ENCODE measurements at places on chromosomes 3 and 15.

DNA sequence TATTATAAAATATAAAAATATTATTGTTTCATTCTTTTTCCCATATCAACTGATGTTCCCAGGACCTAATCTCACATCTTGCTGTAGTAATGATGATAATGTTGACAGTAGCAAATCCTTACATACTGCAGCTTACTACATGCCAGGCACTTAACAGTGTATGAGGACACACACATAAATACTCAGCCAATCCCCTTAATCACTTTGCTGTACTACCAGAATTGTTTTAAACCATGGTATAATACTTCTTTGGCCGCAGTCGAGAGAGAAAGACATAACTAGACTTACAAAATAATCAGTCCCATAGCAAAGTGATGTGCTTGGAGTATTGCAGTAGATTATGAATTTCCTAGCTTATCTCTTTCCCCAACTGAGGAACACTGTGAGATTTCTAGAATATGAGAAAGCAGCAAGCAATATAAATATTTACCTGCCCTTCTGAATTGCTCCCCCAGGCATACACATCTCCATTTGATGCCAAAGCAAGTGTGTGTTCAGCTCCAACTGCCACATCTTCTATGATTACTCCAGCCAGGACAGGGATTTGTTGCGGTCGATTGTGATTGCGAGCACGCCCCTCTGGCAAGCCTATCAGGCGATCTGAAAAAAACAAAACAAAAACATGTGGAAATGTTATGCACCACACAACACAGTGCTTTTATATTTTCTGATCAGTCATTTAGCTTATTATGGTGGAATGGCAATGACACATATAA, 33.0 kb downstream of the FBXL22 start:
- DNase-seq, result no peak

- DNase-seq, result no peak
Measured at GRCh38 chr3:101851850-101852714, 2.8 kb downstream of the NFKBIZ start.

DNA sequence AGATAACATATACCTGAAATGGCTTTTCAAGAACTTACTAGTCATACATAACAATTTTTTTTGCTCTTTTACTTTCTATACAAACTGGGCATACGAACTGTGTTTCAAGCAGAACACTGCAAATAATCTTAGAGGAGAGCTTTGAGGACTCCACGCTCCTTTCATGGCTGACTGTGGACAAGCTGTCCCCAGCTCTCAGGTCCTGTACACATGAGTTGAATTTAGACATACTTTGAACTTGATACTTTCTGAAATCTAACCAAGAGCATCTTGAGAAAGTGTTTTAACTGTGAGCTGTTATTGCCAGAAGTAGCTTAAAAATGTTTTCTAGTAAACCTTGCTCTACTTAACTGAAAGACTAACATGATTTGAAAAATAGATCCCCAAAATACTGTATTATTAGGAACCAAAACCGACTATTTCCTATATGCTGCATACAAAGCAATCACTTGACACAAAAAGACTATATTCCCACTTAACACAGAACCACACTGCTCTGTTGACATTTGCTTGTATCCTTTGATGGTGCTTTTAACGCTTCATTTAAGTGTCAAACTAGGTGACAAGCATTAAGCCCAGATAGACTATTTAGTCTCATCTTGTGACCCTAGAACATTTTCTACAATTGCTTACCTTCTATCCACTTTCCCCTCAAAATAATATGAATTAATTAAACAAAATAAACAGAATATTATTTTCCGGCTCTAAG, 755.8 kb downstream of the ROBO1 start:
- DNase-seq, result no peak

GRCh38 chr3:23324745-23325144, 121.6 kb downstream of the UBE2E2 start:
- DNase-seq, result no peak

All from activated naive CD8-positive, alpha-beta T cell treated with anti-CD3 and anti-CD28 coated beads, Interleukin-2, amount 50 U/mL, for 16 hours (primary cell).